ENCODE measurements at places on chromosomes 5 and 9.

DNA sequence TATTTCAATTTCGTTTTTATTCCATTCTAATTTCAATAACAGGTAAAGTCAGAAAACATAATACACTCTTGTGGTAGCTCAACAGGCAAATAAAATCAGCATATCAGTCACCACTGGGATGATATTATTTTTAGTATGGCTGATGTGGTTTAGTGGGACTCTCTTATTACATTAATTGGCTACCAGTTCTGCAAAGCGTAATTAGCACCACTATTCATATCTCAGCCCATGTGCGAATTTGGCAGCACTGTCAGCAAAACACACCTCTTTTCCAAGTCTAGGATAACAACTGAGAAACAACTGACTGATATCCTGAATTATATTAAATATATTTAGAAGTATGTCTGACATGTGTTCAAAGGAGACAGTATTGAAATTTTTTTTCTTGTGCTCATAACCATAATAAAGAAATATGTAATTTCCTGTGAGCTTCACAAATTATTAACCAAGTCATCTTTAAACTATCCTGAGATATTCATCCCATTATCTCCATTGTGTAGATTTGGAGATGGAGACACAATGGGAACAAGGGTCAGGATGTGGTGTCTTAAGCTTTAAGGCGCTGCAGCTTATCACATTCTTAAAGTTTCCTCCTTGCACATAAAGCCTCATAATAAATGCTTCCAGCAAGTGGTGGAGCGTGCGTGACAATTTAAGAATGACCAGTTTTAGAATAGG, 212.4 kb downstream of the TLE1 start:
- no peak for ATAC-seq

DNA sequence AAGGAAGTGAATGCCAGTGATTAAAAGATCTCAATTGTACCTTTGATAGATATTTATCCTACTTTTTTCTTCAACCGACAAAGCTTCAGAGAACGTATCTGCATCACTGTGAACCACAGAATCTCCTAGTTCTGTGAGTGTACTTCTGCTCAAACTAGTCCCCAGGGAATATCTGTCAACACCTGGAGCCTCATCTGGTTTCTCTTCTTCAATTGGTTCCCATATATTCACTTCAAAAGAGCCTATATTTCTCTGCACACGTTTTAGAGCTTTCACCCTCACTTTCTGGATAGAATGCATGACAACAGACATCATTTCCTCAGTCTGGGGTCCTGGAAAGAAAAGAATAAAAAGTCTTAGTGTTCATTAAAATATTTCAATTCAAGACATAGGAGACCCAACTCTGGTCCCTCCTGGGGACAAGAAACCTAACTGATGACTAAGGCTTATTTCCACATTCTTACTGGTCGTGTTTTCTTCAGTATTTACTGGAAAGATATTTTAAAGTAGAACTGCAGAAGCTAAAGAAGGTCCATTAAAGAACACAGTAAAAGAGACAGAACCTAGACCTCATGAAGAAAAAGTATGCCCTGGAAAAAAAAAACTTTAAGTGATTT, 64.3 kb downstream of the CPLANE1 start:
- ATAC-seq = no peak

DNA sequence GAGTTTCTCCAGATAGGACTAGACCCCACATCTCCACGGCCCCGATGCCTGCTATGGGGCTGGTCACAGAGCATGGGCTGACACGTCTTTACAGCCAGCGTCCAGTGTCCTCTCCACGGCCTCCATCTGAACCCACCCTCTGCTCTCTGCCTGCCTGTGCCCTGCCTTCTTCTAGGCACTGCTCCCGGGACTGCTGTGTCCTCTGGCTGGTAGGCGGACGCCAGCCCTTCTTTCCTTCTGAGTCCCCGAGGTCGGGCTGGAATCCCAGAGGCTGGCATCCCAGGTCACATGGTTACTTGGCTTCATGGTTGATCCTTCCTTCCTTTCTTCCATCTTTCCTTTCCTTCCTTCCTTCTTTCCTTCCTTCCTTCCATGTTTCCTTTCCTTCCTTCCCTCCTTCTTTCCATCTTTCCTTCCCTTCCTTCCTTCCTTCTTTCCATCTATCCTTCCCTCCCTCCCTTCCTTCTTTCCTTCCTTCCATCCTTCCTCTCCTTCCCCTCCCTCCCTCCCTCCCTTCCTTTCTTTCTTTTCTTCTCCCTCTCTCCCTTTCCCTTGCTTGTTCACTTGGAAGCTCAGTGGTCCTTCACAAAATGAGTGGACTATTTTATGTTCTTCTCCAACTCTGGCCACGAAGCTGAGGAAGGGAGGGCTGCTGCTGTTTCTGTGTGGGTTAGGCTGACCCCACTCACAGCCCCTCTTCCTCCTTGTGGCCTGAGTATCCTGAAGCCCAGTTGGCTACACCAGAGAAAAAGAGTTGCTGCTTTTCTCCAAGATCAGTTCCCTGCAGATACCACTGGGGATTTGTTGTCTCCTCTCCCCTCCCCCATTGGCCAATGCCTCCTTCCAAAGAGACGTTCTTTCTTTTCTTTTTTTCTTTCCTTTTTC, 66.8 kb upstream of the NEURL1B start:
- no peak for ATAC-seq

- ATAC-seq = no peak
Observed at GRCh38 chr5:21070858-21071257, 1082.9 kb upstream of the CDH18 start.

- no peak for ATAC-seq
Observed at GRCh38 chr5:119271758-119272730, 83.8 kb upstream of the TNFAIP8 start.

DNA sequence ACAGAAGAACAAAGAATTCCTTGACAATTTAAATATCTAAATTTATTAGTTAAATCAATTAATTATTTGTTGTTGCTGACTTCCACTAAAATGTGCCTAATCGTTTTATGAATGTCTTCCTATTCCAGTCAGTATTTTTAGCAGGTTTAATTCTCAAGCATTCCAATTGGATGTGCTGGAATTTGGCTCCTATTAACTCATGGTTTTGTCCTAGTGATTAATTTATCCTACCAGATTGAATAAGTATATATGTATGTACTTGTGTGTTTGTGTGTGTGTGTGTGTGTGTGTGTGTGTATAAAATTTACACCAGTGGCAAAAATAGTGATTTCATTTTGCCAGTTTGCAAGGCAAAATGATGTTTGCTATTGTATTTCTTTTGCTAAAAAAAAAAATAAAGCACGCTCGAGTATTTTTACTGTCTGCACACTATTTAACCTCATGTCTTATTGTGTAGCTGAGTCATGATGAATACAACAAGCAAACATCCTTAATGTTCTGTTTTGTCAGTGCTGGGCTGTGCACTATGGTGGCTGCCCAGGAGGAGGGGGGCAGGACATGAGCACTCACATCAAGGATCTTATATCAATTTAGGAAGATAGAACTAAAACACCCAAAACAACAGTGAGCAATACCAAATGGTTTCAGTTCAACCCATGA, 375.5 kb downstream of the PDE4D start:
- ATAC-seq = no peak
